ENCODE measurements at places on chromosomes 3 and 15.

- no peak for DNase-seq
Measured at GRCh38 chr3:189936201-189936945, 184.3 kb downstream of the P3H2 start.

DNA sequence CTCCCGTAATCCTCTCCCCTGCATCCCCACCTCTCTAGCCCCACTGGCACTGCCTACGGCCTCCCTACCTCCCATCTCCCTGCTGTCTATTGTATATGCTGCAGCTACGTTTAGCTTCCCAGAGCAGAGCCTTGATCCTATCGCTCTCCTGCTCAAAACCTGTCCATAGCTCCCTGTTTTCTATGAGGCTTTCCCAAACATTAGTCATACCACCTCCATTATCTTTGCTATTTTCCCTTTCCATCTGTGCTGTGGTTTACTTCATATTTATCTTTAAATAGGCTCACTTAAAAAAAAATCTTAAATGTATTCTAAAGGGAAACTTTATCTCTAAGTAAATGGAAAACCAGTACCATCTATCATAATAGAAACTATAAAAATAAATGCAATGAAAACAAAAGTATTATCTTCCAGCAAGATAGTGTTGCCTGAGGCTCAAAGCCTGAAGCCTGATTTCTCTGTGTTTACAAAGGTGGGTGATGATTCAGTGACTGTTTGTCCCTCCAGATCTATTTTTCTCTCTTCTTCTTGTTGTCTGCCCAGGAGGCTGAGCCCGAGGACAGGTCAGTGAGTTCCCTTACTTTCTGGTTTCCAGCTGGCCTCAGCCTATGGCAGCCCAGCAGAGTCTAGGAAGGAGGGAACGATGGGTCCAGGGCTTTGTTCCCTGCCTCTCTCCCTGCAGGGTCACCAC lies 397.1 kb upstream of the CFAP20DC start:
- no peak for DNase-seq

DNA sequence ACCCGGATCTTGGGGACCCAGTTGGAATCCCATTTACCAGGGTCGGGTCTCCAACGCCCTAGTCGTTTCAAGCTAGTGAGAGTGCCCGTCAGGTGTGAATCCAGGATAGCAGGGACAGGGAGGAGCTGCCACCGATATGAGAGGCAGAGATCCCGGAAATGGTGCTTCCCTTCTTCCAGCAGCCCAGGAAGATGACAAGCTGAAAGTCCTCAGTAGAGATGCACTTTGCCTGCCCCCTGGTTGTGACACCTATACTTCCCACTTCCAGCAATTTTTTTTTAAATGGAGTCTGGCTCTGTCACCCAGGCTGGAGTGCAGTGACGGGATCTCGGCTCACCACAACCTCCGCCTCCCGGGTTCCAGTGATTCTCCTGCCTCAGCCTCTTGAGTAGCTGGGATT lies 503.0 kb downstream of the NTRK3 start:
- no peak for DNase-seq

DNA sequence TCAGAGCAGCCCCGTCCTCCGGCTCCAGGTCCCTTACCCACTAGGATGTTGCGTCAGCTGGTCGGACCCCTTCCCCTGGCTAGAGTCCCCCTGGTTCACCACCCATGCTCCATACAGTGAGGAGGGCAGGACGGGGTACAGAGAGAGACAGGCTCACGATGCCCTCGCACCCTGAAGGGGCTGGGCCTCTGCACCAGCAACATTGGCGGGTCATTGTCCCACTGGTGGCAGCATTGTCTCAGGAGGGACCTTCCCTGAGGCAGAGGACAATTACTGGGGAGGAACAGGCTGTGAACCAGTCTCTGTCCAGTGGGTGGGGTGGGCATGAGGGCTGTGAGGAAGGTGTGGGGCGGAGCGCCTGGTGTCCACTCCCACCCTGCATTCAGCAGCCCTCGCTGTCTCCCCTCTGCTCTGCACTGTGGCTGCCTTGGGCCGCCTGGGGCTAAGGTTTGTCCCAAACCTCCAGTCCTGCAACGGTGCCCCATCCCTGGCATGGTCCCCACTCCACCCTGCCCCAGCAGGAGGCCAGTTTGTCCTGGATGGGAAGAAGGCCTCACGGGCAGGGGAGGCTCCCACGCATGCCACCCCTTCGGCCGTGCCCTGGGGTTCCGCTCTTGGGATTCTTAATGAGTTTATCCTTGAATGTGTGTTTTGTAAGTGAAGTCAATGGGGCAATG lies 48.0 kb upstream of the KLF13 start:
- no peak for DNase-seq

- DNase-seq, result no peak
Measured at GRCh38 chr15:35738370-35738769, 192.4 kb upstream of the DPH6 start.

GRCh38 chr3:17258823-17259436 lies 374.2 kb downstream of the PLCL2 start:
- no peak for DNase-seq

DNA sequence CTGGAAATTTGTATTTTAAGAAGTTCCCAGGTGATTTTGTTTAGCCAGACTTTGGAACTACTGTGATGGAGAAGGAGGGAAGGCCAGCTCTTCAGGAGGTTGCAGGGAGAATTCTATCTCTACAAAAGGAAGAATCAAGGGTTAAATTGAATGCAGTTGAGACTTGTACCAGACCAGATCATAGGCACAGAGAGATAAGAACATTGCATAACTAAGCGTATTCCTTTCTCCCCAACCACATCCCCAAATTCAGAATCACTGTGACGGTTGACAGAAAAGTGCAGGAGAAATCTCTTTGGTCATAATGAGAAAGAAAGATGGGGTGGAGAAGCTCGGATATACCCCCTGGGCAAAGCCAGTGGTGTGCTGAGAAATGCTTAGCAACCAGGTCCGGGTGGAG lies 7.2 kb downstream of the PLD1 start:
- DNase-seq, result no peak
